ENCODE measurements at places on chromosomes 1 and 21.

- no peak for DNase-seq
Measured at GRCh38 chr1:234708700-234709395, 98.9 kb upstream of the IRF2BP2 start.

DNA sequence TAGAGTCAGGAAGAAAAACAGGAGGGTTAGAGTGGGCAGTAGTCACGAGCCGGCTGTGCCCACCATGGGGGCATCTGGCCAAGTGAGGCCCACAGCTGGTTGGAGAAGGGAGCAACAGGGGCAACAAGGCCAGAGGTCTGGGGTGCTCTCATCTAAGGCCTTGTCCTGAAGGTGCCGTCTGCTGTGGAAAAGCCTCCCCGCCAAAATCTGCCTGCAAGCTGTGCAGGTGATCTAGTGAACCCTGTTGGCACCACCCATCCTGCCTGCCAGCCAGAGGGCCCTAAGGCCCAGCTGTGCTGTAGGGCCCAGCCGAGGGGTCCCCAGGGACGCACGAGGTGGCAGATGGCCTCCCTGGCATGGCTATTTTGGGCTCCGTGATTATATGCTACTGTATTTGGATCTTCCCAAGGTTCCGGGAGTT, 51.3 kb downstream of the LGR6 start:
- DNase-seq = no peak

DNA sequence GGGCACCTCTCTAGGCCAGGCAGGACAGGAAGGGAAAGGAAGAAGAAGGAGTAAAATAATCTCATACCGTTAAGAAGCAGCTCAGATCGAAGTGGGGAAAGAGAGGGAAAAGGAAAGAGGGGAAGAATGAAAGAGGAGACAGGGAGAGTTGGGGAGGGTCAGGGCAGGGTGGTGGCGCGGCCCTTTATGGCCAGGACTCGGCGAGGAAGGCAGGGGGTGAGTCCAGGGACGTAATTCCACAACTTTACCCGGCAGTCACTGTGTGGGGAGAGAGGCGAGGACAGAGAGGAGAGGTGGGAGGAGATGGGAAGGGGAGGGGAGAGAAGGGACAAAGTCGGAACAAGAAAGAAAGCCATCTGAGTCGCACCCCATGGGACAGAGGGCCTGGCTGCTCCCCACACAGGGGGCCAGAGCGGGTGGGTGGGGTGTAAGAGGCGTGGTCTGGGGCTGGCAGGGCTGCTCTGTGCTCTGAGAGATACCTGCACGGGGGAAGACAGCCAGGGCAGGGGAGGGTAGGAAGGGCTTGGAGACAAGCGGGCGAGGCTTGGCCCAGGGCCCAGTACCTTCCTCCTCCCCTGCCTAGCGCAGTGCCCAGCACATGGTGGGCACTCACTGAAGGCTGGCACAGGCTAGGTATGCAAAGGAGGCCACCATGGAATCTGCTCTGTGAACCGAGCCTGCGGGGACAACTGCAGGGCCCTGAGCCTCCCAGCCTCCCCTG, 49.4 kb downstream of the KIF21B start:
- peak; percentile 54 for DNase-seq

- DNase-seq = peak; percentile 3
Measured at GRCh38 chr1:237244778-237245177, 202.8 kb downstream of the RYR2 start.

DNA sequence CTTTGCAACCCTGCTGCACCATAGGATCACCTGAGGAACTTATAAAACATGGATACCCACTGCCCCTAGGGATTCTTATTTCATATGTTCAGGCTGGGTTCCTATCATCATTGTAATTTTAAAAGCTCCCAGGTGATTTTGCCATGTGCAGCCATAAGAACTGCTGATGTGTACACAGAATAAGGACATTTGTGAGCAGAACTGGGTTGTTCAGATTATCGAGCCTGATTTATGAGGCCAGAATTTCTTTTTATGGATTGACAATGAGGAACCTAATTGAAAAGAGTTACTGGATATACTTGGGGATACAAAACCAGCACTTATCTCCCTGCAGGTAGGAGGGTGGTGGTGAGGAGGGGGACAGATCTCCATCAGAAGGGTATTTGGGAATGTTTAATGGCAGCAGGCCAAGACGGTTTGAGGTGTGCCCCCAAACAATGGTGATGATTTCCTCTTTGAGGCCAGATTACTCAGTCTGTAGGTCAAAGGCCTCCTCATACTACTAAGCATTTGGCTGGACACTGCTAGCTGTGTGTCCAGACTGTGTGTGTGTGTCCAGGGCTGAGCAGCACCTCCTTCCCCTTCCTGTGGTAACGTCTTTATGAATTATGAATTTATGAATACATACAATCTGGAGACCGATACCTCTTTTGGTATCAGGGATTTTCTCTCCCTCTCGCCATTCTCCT, 18.9 kb downstream of the NOS1AP start:
- DNase-seq = no peak

DNA sequence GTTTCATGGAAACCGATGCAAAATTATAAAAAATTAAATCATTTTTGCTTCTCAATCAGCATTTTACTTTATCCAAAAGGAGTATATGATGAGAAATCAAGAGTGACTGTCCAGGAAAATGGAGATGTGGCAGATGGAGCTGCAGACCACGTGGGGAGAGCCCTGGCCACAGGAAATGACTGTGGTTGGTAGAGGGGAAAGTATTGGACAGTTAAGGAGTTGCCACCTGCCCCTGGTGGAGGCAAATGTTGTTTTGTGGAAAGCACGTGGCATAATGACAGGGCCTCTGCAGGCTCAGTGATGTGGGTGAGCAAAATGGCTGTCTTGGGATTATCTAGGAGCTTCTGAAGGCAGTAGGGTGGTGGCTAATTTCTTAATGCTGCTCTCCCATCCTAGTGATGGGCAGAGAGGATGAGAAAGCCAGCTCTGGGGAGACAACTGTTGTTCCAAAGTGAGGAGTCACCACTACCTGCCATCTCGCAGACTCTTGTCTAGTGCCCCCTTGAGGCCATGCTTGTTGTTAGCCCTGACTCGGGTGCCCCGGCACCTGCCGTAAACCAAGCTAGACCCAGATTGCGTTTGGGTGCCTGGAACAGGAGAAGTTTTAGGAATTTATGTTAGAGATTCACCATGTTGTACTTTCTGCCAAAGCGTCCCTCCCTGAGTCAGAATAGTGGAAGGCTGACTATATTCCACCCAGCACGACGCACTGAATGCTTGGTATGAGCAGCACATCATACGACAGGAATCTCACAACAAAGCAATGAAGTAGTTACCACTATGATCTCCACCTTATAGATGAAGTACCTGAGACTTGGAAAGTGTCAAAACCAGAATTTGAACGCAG, 144.0 kb downstream of the ROR1 start:
- DNase-seq = peak; percentile 28

DNA sequence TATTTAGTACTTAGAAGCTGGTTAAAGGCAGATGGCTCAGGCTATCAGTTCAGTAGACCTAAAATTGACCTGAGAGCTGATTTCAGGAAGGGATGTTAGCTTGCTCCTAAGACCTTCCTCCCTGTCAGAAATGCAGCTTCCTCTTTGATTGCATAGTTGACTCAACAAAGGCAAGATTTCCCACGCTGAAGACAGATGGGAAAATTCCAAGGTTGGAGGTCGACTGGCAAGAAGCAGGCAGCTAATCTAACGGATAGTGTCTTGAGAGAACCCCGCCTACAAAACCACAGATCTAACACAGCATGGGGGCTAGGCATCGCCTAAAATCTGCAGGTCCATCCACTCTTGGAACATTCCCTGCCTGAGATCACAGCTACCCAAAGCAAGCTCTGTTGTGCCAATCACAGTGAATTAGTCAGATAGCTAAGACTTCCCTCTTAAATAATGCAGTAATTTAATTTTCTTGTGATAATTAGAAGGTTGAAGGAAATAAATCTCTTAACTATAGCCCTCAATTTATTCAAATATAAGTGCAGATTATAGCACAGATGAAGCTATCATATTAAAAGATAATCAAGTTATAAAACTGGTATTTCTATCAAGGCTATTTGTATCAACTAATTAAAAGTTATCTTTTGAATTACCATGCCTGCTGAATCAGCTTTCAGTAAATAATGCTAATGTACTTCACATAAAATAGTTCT, 357.8 kb upstream of the SGIP1 start:
- DNase-seq = no peak

- no peak for DNase-seq
Measured at GRCh38 chr21:29832217-29832616, 107.6 kb downstream of the GRIK1 start.

DNA sequence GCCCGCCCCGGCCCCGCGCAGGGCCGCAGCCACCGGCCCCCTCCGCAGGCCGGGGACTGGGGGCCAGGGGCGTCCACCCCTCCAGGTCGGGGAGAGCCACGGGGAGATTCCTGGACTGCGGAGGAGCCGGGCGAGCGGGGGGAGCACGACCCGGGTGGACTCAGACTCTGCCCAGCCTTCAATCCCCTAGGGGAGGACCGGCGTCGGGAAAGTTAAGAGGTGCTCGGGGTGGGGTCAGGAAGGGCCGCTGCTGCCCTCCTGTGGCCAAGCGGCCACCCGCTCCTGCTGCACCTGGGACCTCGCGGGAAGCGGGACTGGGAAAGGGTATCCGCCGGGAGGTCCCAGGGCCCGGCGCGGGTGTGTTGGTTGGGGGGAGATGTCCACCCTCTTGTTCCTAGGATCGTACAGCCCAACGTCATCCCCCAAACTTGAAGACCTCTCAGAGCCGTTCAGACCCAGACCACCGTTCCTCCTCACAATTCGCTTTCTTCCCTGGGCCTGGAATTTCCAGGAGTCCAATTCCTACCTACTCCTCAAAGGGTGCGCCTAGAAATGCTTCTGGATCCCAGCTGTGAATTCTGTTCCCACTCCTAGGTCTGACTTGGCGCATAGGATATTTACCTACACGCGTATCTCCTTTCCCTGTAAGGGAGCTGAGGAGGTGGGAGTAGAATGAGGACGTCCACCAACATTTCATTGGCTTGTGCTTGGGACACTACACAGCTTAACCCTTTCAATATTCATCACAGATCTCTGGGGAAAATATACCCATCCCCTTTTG, 484 bp upstream of the RHOC start:
- peak; percentile 88 for DNase-seq

DNA sequence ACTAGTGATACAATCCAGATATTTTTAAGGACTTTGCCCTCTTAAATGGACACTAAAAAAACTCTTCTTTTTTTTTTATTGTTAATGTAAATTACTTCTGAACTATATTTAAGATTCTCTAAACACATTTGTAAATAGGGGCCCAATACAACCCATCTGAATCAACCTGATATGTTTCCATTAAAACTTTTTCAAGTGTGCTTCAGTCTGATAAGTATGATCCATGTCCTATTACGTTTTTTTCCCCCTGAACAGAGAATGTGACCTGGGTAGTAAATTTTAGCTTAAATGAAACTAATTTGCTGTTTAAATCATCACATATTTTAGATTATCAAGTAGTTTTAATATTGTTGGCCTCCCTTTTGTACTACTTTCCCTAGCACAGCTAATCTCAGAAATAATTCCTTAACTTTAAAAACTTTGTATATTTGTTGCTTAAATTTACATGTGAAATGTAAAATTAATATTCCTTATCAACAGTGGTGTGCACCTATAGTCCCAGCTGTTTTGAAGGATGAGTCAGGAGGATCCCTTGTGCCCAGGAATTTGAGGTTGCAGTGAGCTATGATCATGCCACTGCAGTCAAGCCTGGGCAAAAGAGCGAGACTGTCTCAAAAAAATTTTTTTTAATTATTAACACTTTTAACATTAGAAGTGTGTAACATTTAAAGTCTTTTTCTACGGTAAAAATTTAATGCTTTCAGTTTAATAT, 3.0 kb upstream of the PKN2 start:
- DNase-seq = peak; percentile 75

DNA sequence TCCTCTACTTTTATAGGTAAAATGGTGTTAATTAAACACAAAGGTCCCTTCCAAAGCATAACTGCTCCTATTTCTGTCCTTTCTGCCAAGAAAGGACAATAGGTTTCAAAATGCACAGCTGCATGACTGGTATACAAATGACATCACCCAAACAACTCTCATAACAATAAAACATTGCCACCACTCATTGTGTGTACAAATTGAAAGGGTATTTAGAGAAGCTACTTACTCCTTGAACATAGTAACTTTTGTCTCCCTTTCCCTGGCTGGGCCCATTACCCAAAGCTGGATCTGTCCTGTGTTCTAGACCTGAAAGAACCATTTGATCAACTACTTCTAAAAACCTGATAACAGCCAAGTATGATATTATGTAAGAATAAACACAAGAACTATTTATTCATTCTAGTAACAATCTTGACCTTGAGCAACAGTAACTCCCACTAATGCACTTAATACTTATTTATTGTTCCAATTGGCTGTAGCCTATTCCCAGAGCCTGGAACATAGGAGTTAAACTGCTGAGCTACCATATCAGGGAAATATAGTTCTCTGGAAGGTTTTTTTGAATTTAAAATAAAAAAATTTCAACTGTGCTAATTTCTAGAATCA, 38.2 kb downstream of the TTLL7 start:
- DNase-seq = no peak

- DNase-seq = no peak
Measured at GRCh38 chr1:82388679-82389078, 587.9 kb downstream of the ADGRL2 start.

DNA sequence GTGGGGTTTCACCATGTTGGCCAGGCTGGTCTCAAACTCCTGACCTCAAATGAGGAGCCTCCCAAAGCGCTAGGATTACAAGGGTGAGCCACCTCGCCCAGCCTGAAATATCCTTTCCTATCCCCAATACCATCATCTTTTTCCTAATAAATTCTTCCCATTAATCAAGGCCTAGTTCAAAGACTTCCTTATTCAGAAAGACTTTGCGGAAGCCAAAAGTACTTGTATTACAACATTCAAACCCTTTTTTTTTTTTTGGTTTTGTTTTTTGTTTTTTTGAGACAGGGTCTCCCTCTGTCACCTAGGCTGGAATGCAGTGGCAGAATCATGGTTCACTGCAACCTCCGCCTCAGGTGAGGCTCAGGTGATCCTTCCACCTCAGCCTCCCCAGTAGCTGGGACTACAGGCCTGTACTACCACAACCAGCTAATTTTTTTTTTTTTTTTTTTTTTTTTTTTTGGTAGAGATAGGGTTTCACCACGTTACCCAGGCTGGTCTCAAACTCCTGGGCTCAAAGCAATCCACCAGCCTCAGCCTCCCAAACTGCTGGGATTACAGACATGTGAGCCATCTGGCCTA, 7.6 kb downstream of the SLC19A2 start:
- no peak for DNase-seq

GRCh38 chr21:32978331-32979270, 47.1 kb upstream of the OLIG2 start:
- DNase-seq = no peak

- DNase-seq = no peak
Measured at GRCh38 chr1:233608988-233609387, 4.9 kb upstream of the KCNK1 start.

DNA sequence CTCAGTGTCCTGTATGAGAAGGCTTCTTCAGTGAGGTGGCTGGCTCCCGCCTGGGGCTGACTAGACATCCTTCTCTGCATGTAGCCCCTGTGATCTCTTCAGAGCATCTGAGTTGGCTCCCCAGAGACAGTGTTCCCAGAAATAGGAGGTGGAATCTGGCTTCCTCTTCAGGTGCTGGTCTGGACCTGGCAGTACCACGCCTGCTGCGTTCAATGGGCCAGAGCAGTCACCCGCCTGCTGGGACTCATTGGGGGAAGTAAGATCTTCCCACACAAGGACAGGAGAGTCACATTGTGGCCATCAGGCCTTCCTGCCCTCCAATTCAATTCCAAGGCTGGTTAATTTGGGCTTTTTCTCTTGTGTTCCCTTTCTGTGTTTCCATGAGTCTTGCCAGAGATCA, 51.0 kb downstream of the ADARB1 start:
- no peak for DNase-seq

- peak; percentile 65 for DNase-seq
Measured at GRCh38 chr1:17419626-17420328, 19.7 kb downstream of the RCC2 start.

- DNase-seq = no peak
Measured at GRCh38 chr1:6861075-6861724, 75.9 kb downstream of the CAMTA1 start.

All from hematopoietic multipotent progenitor cell treated with erythropoietin and hydrocortisone succinate and interleukin-3 and kit ligand, for 6 days (in vitro differentiated cells).